ENCODE measurements at places on chromosomes 7 and 10.

- no peak for DNase-seq
Observed at GRCh38 chr7:148717266-148717793, 18.6 kb downstream of the CUL1 start.

- DNase-seq: no peak
Observed at GRCh38 chr10:1564791-1565190, 172.5 kb downstream of the ADARB2 start.

DNA sequence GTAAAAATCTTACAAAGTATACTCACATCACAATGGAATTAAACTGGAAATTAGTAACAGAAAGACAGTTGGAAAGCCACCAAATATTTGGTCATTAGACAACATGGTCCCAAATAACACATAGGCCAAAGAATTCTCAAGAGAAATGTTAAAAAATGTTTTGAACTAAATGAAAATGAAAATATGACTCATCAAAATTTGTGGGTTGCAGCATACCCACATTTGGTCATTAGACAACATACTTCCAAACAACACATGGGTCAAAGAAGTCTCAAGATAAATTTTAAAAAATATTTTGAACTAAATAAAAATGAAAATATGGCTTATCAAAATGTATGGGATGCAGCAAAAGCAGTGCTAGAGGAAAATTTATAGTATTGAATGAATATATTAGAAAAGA, 130.6 kb downstream of the MARCHF5 start:
- DNase-seq: no peak

DNA sequence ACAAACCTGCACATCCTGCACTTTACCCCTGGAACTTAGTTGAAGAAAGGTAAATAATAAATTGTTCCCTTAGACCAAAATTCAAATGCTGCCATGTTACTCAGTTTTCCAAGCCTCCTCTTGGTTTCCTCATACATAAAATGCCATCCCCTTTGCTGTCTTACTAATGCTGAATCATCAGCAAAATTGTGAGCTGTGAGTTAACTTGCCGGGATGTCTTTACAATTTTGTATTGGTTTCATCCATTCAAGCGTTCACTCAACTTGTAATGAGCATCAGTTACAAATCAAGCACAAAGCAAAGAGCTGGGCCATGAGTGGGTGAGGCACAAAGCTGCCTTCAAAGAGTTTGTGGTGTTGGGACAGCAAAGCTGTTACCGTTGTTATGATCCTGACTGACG, 395.8 kb upstream of the ZMIZ1 start:
- peak; percentile 52 for DNase-seq

- DNase-seq: no peak
Observed at GRCh38 chr10:110994406-110995086, 75.1 kb downstream of the SHOC2 start.

DNA sequence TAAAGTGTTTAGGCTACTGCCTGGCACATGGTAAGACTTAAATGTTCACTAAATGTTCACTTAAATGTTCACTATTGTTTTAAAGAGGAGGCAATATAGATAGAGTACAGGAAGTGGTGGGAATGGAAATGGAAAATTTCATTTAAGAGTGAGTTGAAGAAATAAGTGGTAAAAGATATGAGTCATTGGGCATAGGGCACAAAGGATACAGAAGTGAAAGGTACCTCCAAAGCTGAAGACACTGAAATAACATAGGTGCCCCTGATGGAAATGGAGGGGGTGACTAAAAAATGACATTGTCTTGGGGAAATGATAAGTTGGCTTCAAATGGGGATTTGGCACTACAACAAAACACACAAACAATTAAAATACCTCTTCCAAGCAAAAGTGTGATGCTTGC, 5.2 kb upstream of the FRA10AC1 start:
- DNase-seq: no peak

DNA sequence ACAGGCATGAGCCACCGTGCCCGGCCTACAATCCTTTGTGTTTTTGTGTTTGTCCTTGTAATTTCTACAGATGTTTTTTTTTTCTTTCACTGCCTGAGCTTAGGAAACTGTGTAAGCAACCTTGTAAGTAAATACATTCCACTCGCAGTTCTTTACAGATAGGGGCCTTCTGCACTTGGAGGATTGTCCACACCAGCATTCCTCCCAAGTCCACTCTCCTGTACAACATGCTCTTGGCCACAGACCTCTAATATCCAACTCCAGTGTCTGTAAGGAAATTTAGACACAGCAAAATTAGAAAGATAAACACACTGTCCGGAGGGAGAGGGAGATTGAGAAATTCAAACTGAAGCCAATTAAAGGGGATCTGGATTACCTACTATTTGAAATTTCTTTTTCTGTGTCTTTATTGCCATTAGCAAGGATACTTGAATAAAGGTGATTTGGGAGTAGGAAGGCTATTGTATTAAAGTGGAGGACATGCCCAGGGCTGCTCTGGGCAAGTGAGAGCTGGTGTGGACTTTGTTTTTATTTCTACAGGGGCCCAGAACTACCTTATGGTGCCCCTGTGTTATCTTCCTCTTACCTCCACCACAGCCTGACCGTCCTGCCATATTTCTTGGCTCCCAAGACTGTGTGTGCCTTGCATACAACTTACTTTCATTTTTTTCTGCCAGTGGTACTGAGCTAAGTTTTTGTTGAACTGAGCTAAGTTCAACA, 9.7 kb downstream of the MXI1 start:
- no peak for DNase-seq

- peak; percentile 72 for DNase-seq
Observed at GRCh38 chr7:111588065-111588433, 25.8 kb upstream of the IMMP2L start.

Data from M059J (cell line).